Left renal pelvis (tissue), 4 donors: ENCODE measurements at places on chromosomes 1 and 21.

DNA sequence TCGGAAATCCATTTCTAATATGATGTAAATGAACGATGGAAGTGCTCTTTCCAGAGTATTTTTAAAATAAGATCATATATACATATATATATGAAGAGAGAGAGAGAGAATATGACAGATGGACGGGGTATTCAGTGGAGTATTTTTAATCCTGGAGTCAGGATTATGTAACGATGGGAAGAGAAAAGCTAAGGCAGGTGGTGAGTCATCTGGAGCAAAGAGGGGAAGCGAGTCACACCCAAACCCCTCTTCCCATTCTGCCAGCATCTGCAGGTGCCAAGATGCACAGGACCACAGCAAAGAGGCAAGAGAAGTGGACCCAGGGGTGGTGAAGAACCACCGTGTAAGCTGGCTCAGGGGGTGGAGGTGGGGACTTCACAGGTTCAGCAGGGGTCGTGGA is 102.7 kb upstream of the GRIK3 start:
- DNase-seq: no peak

- DNase-seq: peak; percentile 89
These were observed at the start of gene GNB1 for GRCh38 chr1:1890506-1891348. TSS of gene GNB1 (minus strand) at chr1:1891087. CDS start at chr1:1825453, 65,634 bp downstream.

DNA sequence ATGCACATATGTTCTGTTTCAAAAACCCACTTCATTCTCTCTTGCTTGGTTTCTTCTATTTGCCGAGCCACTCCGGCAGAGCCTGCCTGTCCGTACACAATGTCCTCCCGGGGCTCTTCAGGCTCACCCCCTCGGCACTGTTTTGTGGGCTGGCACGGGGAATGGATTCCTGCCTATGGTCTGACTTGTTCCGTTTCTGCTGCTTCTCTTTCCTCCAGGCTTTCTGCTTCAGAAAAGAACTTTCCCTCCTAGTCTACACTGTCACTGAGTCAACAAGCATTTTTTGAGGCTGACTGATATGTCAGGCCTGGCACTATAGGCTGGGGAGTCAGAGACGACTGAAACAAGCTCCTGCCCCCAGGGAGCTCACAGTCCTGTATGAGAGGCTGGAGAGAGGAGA is 28.4 kb upstream of the SARS1 start:
- no peak for DNase-seq

DNA sequence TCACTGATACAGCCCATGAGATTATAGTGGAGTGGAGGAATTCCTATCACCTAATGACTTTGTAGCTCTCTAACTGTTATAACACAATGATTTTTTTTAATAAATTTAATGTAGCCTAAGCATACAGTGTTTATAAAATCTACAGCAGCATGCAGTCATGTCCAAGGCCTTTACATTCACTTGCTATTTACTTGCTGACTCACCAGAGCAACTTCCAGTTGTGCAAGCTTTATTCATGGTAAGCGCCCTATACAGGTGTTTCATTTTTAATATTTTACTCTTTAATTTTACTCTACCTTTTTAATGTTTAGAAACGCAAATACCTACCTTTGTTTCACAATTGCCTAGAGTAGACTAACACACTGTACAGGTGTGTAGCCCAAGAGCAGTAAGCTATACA is 1652.2 kb downstream of the BRINP3 start:
- DNase-seq: no peak

DNA sequence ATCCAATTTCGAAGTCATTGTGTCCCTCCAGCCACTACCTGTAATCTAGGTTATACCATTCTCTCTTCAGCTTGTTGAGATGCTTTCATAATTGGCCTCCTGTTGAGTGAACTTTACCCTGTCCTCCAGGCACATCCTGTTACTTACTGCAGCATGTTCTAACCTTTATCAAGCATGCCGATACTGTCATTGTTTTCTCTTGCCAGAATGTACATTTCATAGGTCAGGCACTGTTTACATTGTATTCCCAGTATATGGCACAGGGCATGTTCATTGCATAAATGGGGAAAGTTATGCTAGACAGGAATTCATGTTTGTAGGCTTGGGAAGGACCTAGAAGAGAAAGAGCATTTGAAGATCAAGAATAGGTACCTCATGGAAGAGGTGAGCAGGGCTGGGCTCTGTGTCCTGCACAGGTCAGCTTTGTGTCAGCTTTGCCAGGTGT is 10.2 kb downstream of the CXADR start:
- no peak for DNase-seq

DNA sequence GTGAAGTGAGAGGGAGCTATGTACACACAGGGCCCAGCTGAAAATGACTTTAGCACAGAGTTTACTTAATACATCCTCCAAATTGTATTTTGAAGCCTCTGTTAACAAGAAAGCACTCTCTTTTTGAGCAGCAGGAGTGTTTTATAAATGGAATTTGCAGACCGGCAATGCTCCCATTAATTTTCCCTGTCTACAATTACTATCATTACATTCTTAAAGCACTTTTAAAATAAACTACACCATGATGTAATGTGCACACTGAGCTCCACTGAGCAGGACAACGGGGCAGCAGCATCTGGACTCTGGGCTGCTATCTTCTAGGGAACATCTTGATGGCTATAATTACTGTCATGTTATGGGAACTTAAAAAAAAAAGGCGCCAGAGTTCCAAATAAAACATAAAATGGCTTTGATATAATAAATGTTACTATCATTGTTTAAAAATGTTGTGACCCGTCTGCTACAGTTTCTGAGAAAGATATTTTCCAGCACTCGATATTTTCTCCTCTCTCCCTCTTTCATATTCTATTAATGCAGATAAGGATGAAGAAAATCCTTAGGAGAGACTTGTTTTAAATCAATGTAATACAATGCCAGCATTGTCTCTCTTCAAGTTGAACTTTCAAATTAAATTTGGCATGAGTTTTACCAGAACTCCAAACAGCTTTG is 150.9 kb downstream of the HLX start:
- no peak for DNase-seq

DNA sequence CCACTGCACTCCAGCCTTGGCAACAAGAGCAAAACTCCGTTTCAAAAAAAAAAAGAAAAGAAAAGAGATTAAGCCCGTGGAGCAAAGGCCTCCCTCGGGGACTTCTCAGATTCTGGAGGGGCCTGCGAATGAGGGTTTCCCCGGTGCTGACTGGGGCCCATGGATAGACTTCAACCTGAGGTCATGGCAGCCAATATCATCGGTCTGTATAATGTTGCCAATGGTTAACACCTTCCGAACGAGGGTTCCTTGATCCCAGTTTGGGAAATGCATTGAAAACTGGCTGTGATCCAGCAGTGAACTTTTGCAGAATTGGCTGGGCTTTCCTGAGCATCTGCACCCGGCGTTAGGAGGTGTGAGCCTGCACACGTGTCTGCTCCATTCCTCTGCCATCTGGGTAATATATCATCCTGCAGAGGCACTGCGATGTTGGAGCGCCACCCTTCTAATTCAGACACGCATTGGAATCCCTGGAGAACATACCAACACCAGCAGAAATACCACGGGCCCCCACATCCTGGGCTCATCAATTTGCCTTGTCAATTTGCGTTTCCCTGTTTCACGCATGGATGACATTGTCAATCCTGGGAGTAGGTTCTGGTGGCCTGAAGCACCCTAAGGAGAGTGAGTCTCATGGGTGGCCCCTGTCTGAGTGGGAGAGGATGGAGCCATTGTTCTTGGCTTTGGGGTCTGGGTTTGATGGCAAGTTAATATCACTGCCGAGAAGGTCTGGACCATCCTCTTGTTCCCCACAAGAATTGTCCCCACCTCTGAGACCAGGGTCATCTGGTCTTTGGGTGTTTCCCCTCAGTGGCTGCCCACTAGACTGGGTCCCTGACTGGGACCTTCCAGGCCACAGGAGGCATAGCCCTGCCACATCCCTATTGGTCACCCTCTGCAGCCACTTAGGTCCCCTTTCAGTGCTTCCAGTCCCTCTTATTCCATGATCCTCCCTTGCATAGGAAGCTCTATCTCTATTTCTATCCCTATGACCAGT is 441.0 kb downstream of the PTPRU start:
- DNase-seq: no peak

GRCh38 chr21:28671549-28672195 is 321.0 kb downstream of the LTN1 start:
- no peak for DNase-seq

- no peak for DNase-seq
These were observed 35.0 kb downstream of the C21orf91 start for GRCh38 chr21:17784180-17784598.

GRCh38 chr1:5404412-5405203 is 587.6 kb downstream of the NPHP4 start:
- DNase-seq: no peak

DNA sequence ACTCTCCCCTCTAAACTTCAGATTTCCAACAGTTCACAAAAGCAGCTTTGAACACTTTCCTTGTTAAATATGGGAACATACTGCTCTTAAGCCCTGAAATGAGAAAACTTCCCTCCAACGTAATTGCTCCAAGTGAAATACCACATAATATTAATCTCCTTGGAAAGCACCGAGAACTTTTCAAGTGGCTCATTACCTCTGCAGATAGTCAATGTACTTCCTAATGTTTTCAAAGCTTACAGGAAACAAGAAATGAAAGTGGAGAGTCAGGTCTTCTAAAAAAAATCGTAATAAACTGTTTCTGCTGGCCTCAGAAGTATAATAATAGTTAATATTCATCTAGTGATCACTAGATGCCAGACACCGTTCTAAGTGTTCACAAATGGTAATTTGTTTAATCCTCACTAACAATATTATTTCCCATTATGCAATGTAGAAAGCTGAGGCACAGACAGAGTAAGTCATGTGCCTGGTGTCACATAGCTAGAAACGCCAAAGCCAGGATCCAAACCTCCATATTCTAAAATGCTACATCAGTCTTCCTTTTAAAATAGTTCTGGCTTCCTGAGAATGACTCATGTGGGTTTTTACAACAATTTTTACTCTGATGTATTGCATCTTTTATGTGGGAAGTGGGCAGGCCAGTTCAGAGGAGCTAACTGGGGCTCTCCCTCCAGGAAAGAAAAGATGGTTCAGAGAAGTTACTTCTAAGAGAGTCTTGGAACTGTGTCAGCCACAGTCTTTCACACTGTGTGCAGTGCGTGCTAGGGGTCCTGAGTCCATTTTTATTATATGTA is 177.2 kb downstream of the PLPPR4 start:
- DNase-seq: no peak

DNA sequence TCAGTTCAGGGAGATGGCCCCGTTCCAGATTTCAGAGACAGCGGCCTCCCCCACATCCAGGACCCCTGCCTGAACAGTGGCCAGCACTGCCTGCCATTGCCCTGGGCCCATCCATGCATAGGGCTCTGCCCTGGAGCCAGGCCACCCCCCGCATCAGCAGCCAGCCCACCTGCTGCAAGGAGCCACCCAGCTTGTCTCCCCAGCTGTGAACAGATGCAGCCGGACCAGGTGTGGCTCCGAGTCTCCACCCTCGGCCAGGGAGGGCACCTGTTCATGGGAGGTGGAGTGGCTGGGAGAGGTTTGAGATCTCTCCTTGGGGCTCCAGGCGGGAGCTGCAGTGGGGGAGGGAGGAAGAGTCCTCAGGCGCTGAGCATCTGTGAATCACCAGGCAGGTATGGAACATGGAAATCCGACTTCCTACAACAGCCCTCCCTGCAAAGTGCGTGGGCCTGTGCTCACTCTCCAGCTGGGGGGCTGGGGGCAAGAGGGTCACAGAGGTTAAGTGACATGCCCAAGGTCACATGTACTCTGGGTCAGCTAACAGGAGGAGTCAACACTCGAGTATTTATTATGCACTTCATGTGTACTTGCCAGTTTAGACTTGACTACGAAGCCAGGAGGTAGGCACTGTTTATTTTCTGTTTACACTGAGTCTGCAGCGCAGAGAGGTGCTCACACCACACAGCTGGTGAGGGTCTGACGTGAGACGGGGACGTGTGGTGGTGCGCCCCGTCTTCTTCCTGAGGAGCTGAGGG is 4.8 kb upstream of the HES5 start:
- no peak for DNase-seq

DNA sequence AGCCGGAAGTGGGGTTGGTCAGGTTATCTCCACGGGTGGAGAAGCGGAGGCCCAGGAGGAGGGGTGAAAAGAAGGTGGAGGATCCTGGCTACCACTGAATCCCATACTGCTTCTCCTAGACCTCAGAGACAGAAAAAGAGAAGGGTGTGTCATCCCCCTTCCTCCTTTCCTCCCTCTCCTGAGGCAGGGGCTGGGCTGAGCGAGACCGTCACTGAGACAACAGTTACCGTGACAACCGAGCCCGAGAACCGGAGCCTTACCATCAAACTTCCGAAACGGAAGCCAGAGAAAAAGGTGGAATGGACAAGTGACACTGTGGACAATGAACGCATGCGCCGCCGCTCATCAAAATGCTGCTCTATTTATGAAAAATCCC is 42.1 kb upstream of the NBPF3 start:
- DNase-seq: no peak

DNA sequence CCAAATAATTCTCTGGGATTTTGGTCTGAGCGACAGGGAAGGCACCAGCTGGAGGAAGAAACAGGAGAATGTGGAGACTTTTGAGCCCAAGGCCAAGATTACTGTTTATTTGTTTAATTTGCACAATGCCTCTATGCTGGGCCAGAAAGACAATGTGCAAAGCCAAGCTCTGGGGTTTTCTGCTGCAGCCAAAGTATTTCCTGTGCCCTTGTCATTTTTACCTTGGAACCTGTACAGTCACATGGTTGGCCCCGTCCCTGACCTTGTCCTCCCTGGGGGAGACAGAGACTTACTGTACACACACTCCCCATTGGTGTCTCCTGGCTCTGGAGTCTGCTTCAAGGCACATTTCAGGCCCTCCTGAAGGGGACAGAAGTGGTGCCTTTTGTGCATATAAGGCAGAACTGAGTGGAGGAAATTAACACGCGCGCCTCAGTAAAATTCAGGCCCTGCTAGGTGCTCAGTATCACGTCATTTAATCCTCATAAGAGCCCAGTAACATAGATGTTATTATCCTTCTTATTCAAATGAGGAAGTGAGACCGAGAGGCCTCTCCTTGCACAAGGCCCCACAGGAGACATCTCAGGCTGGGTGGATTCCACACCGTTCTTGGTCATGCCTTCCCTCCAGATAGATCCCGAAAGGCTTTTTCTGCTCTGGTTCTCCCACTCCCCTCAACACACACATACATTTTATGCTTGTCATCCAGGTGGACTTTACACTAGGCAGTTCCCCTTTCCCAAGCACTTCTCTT is 21.1 kb downstream of the C1orf115 start:
- no peak for DNase-seq

GRCh38 chr1:163537809-163538208 is 216.1 kb downstream of the NUF2 start:
- no peak for DNase-seq

GRCh38 chr1:226722240-226722900 is 16.7 kb downstream of the ITPKB start:
- no peak for DNase-seq

DNA sequence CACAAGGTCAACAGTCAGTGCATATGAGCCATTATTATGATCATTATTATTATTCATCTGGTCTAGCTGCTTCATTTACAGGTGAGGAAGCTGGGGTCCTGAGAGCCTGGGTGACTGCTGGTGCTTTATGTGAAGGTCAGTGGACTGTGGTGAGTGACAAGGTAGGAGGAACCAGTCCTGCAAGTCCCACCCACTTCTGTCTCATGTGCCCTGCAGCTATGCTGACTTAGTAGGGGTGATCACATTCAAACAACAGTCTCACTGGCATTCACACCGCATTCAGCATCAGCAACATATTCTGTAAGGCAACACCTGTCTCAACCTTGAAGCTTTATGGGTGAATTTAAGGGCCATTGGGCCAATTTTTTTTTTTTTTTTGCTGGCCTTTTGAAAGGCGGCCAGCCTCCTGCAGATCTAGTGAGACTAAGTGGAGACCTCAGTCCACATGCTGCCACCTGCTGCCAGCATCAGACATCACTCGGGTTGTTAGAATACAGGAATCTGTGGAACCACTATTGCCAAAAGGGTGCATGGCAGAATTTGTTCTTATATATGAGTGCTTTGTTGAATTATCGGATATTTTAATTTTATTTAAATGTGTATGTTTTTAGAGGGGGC is 59.9 kb upstream of the CACNA1E start:
- DNase-seq: peak; percentile 7
